ENCODE measurements at places on chromosomes 1 and 21.

DNA sequence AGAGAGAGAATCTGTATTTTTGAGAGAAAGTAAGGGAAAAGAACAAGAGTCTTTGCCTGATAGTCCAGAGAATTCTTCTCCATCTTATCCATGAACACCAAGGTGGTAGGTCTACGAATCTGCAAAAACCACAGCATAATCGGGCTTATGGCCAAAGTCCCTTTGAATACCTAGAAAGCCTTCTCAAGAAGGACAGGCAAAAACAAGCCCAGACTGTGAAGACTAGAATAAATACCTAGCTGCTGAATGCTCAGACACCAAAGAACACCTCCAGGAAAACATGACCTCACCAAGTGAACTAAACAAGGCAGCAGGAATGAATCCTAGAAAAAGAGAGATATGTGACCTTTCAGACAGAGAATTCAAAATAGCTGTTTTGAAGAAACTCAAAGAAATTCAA lies 79.2 kb downstream of the HFM1 start:
- no peak for DNase-seq

GRCh38 chr1:195241066-195241465 lies 1367.2 kb downstream of the KCNT2 start:
- DNase-seq: no peak

GRCh38 chr1:42214447-42214871 lies 49.9 kb upstream of the GUCA2A start:
- no peak for DNase-seq

- no peak for DNase-seq
Observed at GRCh38 chr21:46437096-46437498, 21.6 kb upstream of the DIP2A start.

DNA sequence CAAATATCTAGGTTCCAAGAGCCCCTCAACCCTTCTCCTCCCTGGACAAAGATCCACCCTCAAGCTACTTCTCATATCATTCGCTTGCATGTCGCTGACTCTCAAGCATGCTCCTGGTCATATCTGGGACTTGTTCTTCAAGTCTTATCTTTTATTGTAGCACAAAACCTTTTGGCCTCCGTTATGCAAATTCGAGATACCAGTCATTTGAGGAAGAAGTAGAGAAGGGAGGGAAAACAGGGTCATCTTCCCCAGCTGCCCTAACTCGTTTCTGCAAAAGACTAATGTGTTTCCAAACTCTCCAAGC lies 63.8 kb upstream of the ETS2 start:
- no peak for DNase-seq

DNA sequence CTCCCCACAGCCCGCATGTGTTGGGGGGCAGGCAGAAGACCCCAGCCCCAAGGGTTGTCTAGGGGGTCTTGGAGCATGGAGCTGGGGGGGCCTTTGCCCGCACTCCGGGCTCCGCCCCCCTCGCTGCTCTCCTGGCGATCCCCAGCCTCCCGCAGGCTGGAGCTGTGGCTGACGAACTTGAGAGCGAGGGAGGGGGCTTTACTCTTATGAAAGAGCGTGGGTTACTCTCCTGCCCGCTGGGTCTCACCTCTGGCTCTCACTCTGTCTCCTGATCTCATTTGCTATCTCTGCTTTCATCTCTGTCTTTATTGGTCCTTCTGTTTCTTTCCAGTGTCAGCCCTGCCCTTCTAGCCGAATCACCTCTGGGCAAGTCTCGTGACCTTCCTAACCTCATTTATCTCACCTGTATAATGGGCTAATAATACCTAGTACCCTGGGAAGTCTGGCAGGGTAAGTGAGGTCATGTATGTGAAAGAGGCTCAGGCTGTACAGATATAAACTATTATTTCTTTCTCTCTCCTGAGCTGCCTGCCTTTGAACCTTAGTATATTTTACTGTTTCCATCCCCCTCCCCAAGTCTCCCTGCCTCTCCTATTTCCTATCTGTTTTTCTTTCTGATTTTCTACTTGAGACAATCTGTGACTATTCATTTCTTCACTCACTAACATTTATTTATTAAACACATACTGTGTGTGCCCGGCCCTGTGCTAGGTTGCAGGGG lies 731 bp downstream of the EFNA4 start:
- peak; percentile 20 for DNase-seq

GRCh38 chr21:31580866-31581276 lies 78.6 kb upstream of the SOD1 start:
- DNase-seq: peak; percentile 88

DNA sequence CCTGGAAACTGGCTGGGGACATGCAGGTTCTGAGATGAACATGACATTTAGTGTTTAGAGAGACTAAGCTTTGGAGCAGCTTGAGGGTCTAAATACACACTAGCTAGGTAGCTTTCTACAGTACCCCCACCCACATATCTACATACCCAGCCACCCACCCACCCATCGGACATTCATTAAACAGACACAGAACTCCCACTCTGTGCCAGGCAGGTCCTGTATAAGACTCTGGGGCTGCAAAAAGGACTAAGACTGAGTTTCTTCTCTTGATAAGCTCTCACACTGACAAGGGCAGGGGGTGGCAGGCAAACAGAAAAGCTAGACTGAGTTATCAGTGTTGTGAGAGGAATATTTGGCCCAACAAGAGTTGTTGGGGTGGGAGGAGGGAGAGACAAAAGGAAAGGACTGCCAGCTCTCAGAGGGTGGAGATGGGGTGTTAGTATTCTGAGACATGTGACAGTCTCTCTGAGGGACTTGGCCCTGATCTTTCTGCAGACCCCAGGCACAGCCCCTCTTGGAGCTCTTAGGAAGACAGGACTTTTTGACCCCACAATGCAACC lies 6.8 kb downstream of the MAP7D1 start:
- DNase-seq: no peak

- no peak for DNase-seq
Observed at GRCh38 chr1:26890467-26890796, 349 bp upstream of the GPN2 start.

- DNase-seq: no peak
Observed at GRCh38 chr1:63405021-63405420, 37.6 kb downstream of the ALG6 start.

DNA sequence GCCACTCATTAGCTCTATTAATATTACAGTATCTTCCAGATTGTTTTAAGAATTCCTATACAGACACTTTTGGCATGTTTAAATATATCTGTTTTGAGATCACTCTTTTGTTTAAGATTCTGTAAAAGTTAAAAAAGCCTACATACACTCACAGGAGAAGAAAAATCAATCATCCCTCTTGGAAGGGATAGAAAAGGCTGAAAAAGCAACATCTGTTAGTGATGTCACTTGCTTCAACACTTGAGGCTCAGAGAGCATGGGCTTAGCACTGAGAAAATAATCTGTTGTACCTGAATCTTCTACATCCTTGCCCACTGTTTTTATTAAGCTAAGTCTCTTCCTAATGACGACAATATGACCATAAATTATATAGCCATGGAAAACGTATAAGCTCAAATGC lies 127.0 kb downstream of the ZP4 start:
- DNase-seq: no peak

- peak; percentile 92 for DNase-seq
Observed at GRCh38 chr1:43227143-43227764, 42.5 kb upstream of the TMEM125 start.

DNA sequence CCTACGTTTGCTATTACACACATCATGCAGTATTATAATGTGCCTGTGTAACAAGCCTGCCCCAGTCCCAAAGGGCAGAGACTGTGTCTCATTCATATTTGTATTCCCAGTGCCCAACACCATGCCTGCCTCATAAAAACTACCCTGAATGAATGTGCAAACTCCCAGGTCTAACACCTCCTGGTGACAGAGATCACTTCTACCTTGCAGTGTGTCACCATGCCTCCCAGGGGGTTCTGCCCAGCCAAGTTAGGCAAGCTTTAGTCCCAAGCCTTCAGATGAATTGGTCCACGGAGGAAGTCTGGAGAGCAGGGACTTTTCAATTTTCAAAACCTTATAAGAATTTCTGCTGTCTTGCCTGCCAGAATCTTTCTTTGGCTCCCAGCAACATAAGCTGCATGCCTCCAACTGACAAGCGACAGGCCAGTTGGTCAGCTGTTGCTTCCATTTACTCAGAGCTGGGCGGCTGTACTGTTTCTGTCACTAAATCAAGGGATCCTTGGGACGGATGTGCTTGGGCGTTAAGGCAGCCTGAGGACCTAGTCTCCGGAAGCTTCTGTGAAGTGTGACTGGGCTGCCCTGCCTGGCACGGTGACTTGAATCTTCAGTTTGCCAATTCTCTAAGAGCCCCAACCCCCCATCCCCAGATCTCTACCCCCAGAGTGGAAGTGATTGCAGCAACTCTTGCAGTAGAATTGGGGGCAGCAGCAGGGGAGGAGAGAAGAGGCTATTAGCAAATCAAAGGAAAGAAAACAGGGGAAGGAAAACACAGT lies 1.2 kb downstream of the RXRG start:
- no peak for DNase-seq

- no peak for DNase-seq
Observed at GRCh38 chr1:112328600-112328999, 67.4 kb upstream of the CTTNBP2NL start.

GRCh38 chr1:155070158-155070621 lies 6.7 kb downstream of the EFNA4 start:
- no peak for DNase-seq

DNA sequence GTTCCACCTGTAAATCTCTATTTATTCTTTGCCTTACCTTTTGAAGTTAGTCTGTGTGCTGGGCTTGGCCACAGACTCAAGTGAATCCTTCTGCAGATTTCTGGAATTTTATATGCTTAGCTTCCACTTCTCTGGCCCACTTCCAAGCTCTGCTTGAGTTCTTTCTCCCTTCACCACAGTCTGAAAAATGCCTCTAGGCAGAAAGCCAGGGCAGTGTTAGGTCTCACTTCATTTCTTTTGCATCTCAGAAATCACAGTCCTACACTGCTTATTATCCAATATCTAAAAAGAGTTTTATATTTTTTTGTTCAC lies 48.9 kb downstream of the INKA2 start:
- no peak for DNase-seq

DNA sequence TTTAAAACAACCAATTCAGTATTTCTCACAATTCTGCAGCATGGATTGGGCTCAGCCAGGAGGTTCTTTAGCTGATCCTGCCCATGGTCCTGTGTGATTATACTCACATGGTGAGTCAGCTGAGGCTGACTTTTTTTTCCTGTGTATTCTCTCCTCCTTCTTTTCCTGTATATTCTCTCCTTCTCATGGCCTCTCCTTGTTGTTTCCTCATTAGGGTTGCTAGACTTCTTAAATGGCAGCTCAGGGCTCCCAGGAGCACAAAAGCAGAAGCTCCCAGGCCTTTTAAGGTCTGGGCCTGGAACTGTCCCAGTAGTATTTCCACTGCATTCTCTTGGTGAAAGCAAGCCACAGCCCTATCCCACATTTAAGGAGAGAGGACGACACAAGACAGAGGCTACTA lies 26.8 kb downstream of the VANGL1 start:
- DNase-seq: no peak

GRCh38 chr21:42315296-42315891 lies at the start of gene TFF3:
Gene TFF3 (minus strand): TSS chr21:42315409. CDS start chr21:42315374, 35 bp downstream.
- peak; percentile 23 for DNase-seq

DNA sequence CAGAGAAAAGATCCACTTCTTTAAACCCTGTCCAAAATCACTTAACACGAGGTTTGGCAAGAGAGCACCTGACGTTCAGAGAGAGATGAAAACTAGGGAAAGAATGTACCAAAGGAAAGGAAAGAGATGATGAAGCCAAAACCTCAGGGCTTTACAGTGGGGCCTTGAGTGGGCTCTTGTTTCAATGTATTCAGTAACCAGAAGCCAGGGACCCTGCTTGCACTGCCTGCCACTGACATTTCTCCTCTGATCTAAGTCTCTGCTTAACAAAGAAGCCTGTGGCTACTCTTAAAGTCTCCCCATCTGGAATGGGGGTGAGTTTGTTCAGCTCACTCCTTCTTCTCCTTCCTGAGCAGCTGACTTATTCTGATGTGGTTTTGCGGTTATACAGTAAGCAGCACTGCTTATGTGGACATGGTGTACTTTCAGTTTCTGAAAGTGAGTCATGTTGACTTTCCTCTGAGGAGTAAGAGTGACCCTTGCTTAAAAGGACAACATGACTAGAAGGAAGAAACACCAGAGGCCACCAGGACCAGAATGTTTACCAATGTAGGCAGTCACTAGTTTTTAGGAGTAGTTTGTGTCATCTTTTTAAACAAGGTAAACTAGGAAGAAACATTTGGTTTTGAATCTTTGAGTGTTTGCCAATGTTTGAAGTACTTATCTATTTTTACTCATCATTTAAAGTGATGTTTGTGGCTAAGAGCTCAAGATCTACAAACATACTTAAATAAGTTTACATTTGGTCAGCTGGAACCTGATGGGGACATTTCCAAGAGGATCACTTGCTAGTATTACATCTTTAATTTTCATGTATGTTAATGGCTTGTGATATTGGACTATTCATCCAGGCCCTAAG lies 87.4 kb downstream of the FASLG start:
- no peak for DNase-seq

DNA sequence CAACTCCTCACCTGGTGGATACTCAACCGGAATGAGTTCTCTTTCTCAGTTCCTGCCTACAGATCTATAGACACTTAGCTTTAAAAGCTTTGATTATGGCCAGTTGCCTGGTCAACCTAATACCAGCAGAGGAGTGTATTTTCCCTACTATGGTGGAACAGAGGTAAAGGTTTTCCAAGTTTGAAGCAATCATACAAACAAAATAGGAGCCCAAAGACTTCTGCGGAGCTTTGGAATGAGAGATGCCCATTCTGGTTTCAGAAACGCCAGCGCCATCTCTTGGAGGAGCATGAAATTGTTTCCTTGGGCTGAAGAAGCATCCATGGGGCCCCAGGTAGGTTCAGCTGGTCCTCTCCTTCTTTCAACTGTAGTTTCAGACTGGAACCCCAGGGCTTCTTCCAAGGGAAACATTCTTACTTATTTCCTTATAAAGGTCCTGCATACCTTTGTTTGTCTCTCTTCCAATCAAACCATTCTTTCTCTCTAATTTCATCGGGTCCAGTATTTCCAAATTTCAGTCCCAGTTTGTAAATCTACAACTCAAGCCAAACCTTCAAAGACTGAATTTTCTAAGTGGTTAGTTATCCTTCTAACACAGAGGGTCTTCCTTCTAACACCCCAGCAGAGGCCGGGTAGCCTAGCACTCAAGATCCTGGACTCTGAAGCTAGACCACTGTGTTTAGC lies 95.9 kb downstream of the KCNJ15 start:
- DNase-seq: peak; percentile 52

GRCh38 chr21:19237608-19238007 lies 834.0 kb upstream of the TMPRSS15 start:
- no peak for DNase-seq

GRCh38 chr1:1100296-1100695 lies 15.6 kb downstream of the C1orf159 start:
- no peak for DNase-seq

GRCh38 chr1:153775458-153776327 lies 486 bp downstream of the SLC27A3 start:
- peak; percentile 81 for DNase-seq

GRCh38 chr1:155166471-155167165 lies 6.5 kb downstream of the KRTCAP2 start:
- DNase-seq: no peak
